ENCODE measurements at places on chromosomes 12 and 14. TPM values are rescaled to one million over a fixed set of nuclear protein-coding genes. Genes with fewer than 3 reads are reported as not detected.
A peak's percentile ranks its signal among the peaks of the same experiment; 100 is the strongest.

The TSHR gene
- 0.25 TPM for total RNA-seq

The DGKA gene
- total RNA-seq = 91.2 TPM

The ESPL1 gene
- 34.6 TPM for total RNA-seq

The LTB4R gene
- total RNA-seq = 4.0 TPM

The INHBC gene
- not detected for total RNA-seq

The SOAT2 gene
- not detected for total RNA-seq

The RFX4 gene
- total RNA-seq = not detected

- no peak for DNase-seq
- H3K27ac ChIP-seq = no peak overlapping the region
- H3K4me3 ChIP-seq = no peak overlapping the region
- H3K4me1 ChIP-seq = no peaks in the 10 kb centered on the region
- H3K36me3 ChIP-seq = no peaks in the 10 kb centered on the region
Observed at GRCh38 chr12:46242569-46242968, 26.3 kb downstream of the SLC38A1 start.

GRCh38 chr12:56723889-56724700, 1.0 kb downstream of the NACA start:
- DNase-seq = peak; percentile 67
- H3K4me1 ChIP-seq = peaks cover 13% of the 10 kb centered on the region
- no peaks in the 10 kb centered on the region for H3K27me3 ChIP-seq
- H3K36me3 ChIP-seq = peaks cover 5% of the 10 kb centered on the region

DNA sequence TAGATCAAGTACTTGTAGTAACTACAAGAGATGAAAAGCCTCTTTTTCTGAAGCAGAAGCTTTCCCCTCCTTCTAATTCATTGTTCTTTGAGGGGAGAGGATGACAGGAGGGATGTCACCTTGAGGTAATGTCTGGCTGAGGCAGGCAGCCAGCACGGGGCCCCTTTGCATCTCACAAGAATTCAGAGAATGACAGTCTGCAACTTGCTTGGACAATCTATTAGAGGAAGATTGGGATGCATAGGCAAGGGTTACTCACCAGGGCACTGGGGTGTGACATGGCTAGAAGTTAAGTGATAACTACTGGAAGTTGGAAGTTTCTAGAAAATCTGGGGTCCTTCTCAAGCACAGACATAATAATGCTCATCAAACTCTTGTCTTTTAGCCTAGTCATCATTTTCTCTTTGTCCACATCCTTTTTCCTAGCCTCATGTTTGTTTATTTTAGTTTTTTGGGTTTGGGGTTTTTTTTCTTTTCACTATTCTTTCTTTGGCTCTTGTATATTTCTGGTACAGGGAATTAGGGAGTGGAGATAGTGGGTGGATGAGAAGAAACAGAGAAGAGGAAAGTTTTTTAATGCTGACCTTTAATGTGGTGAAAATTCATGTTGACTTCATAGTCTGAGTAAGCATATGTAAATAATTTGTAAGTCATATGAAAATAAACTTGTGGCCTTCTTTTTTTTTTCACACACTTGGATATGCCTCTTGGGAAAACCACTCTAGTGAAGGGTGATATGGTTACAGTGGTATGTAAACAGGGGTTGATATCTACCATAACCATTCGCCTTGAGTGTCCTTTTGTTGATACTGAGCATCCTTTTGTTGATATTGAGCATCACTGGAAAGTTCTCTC, 55.1 kb downstream of the TTLL5 start:
- no peaks in the 10 kb centered on the region for H3K27me3 ChIP-seq
- no peak overlapping the region for H3K4me3 ChIP-seq

DNA sequence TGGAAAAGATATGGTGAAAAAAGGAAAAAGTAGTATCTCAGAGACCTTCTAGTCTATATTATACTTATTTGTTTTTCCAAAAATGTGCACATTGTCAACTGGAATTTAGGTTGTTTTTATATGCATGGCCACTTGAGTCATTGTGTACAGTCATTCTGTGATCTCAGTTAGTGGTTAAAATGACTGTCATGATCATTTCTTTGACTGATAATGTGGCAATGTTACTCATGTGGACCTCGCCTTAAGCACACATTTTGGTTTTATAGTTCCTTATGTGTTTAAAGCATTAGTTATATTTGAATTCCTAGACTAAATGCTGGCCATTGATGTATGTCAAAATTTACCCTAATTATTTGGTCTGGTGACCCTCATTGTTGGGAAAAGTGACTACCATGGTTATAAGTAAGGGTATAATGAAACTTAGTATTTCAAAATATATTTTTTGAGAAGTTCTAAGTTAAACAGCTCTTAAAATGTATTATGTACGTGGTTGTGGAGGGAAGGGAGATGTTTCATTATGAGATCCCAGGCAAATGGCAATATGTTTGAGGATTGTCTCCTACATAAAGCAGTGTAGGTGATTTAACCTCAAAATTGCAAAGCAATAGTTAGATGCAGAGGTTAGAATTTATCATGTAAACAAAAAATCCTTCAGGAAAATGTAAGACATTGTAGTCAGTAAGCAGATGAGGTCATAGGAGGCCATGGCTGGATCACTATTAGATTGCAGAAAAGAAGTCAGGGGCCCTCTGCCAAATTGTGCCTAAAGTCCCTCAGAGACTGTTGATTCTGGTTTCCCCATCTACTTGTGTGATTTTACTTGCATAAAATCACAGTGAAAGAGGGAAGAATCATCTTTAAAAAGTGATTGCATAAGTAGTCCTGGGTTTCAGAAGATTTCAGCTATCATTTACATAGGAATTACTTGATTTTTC, 17.5 kb downstream of the PNMA1 start:
- peak overlapping the region; percentile 0 for H3K27ac ChIP-seq
- H3K4me3 ChIP-seq = no peak overlapping the region
- no peaks in the 10 kb centered on the region for H3K36me3 ChIP-seq
- H3K4me1 ChIP-seq = no peaks in the 10 kb centered on the region

- DNase-seq = no peak
- no peaks in the 10 kb centered on the region for H3K4me1 ChIP-seq
- no peak overlapping the region for H3K4me3 ChIP-seq
Observed at GRCh38 chr14:80477388-80478160, 266.3 kb upstream of the DIO2 start.

- no peak overlapping the region for H3K27ac ChIP-seq
- no peaks in the 10 kb centered on the region for H3K27me3 ChIP-seq
- H3K36me3 ChIP-seq = no peaks in the 10 kb centered on the region
Observed at GRCh38 chr12:78260976-78261375, 430.3 kb downstream of the NAV3 start.

DNA sequence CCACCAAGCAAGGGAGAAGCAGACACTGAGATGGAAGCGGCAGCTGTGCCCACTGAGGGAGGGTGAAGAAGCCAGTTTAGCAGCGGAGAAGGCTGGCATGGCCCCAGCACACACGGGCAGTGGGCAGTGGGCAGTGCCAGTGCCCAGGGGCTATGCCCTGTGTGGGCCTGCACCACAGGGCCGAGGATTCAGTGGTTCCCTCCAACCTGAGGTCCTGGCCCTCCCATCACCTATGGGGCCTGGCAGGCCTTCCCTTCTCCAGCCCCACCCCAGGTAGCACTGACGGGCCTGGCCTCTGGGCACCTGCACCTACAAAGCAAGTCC, 81.1 kb downstream of the ITPK1 start:
- H3K27ac ChIP-seq = no peak overlapping the region
- H3K36me3 ChIP-seq = no peaks in the 10 kb centered on the region
- peaks cover 26% of the 10 kb centered on the region for H3K4me1 ChIP-seq
- no peak overlapping the region for H3K4me3 ChIP-seq
- H3K27me3 ChIP-seq = no peaks in the 10 kb centered on the region

DNA sequence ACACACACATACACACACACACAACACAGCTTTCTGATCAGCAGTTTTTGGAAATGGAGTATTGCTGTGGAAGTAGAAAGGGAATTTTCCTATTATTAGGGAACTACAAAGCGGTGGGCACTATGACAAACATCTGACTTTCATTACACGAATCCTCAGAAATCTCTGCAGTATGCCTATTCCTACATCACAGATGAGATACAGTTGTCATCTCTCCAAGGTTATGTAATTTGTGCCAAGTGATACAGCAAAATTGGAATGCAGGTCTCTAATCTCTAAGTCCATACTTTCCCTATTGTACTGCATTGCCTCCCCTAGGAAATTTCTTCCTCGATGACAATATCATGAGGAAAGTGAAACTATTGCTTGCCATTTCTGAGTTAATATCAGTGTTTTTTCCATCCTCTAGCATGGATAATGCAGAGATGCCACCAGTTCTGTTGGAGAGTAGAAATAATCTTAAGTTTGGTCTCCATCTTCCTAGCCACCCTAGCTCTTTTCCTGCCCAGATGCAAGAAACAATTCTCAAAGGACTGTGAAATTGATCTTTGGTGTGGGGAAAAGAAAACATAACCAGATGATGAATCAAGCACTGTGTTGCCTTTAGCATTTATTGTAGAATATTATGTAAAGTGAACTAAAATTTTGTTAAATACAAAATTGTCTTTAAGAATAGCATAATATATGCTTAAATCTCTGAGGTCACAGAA, 94.7 kb downstream of the ERGIC2 start:
- H3K27ac ChIP-seq = no peak overlapping the region
- H3K36me3 ChIP-seq = no peaks in the 10 kb centered on the region
- no peaks in the 10 kb centered on the region for H3K4me1 ChIP-seq
- no peak overlapping the region for H3K4me3 ChIP-seq
- no peaks in the 10 kb centered on the region for H3K27me3 ChIP-seq
- DNase-seq = no peak

DNA sequence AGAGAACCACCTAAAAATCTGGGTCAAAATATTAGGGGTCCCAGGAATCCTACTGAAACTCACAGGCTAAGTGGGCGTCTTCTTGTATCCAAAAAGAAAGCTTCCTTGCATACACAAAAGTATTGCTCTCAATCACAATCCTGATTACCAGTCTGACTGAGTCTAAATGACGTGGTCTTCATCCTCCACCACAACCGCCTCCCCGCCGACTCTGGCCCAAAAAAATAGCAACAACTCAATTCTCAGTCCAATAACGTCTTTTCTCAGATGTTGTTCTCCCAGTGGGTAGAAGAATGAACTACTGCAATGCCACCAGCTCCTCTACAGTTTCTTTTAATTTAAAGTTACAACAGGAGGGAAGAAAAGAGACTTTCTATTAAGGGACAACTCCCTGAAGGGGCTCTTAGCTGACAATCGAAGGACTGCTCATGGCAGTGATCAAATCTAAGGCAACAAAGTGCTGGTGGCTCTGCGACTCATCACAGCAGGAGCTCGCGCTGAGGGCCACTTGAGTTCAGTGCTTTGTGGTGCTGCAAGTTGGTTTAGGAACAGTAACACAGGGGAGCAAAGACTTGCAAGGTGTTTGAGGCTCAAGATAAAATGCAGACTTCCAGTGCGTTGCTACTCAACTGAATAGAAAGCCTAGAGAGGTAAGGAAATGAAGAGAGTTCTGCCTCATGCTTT, 394.1 kb downstream of the BCAT1 start:
- no peaks in the 10 kb centered on the region for H3K4me1 ChIP-seq
- no peak for DNase-seq
- no peaks in the 10 kb centered on the region for H3K36me3 ChIP-seq
- no peak overlapping the region for H3K27ac ChIP-seq

- H3K27ac ChIP-seq = no peak overlapping the region
- no peaks in the 10 kb centered on the region for H3K4me1 ChIP-seq
- H3K36me3 ChIP-seq = no peaks in the 10 kb centered on the region
- no peak for DNase-seq
- H3K27me3 ChIP-seq = no peaks in the 10 kb centered on the region
- H3K4me3 ChIP-seq = no peak overlapping the region
Observed at GRCh38 chr12:101992091-101992490, 69.7 kb downstream of the WASHC3 start.

- no peak for DNase-seq
- H3K4me1 ChIP-seq = no peaks in the 10 kb centered on the region
- H3K4me3 ChIP-seq = no peak overlapping the region
- no peaks in the 10 kb centered on the region for H3K27me3 ChIP-seq
Observed at GRCh38 chr12:67621926-67622325, 26.6 kb upstream of the DYRK2 start.
